ENCODE measurements at places on chromosomes 7 and 10.
A peak's percentile ranks its signal among the peaks of the same experiment; 100 is the strongest.

- no peak for DNase-seq
Measured at GRCh38 chr7:157814931-157815705, 478.3 kb downstream of the DNAJB6 start.

- DNase-seq: no peak
Measured at GRCh38 chr10:101286248-101287046, 57.2 kb upstream of the LBX1 start.

DNA sequence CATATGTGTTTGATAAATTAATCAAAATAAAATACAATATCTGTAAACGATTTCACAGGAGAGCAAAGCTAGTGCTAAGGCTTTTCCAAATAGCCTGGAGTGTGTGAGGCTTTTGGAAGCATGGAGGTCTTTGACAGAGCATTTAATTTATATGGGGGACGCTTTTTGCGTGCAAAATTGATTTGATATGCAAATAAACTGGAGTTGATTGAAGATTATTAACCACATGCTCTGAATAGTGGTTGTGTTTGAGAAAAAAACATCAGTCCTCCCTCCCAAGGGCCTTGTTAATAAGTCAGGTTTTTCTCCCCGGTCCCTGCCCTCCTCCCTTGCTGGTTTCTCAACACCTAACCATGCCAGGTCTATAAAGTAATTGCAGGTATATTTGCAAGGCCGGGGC lies 85.1 kb upstream of the FGFR2 start:
- no peak for DNase-seq

GRCh38 chr10:98264378-98265065 lies 3.5 kb downstream of the LOXL4 start:
- DNase-seq: no peak

DNA sequence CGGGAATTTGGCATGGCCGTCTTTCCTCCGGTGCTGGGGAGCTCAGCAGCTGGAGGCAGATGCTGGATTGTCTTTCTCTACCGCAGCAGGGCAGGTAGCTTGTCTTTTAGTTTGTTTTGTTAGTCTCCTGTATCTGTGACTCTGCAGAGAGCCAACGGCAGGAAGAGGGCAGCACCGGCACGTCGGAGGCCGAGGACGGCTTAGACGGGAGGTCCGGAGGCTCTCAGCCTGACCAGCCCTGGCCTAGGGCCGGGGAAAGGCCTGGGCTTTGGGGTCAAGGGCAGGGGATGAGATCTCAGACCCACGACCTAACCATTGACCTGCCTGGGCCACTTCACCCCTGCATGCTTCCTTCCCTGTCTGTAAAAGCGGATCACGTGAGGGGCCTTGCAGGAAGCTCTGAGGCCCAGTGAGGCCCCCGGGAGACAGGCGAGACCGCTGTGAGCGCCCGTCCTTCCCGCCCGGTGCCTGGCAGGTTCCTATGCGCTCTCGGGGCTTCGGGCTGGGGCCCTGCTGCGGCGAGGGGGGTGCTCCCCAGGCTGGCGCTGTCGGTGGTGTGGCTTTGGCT lies 72.7 kb downstream of the LHPP start:
- DNase-seq: no peak

DNA sequence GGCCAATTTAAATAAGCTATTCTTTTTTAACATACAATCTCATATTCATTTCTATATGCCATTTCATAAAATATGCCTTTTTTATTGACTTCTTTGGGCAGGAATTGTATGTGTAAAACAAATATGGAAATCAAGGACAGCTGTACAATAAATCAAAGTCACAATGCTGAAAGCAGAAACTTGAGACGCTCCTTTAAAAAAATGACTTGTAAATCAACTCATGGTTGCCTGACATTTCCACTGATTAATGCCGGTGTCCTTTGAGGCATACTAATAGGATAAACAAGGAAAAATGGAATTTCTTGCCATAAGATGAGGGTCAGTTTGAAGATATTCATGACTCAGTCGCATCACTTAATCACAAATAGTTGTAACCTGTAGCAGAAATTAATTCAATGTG lies 247.4 kb upstream of the TEX47 start:
- no peak for DNase-seq

DNA sequence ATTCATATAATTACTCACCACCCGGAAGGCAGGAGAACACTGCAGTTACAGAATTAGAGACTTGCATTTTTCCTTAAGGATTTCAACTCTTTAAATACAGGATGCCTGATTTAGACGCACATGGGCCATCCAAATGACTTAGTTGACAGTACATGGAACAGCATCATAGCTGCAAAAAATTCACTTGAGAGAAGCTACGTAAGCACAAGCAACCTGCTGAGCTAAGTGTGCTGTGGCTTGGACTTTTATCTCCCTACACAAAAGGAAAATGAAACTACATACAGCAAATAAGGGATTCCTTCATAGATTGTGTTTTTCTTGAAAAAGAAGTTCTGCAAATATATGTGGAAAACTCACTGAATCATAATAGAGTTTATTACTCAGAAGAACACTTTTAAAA lies 152.6 kb downstream of the POU6F2 start:
- no peak for DNase-seq

DNA sequence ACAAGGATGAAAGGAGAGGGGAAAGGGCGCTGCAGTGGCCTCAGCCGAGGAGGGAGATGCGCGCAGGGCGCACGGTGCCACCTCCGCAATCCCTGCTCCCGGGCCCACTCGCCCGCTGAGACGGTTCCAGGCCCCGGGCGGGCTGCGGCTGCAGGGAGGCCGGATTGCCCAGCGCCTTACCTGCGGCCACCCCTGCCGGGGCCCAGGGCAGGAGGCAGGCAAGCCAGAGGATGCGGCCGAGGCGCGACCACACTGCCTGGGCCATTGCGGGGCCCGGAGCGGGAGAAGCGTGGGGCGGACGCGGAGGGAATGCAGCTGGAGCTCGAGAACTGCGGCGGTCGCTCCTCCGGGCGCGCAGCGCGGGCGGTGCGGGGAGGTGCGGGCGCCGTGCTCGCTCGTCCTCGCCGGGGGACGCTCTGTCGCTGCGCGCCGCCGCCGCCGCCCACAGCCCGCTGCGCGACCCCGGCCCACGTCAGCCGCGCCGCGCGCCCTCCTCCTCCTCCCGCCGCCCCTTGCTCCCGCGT lies at the start of gene TMEM130:
Gene TMEM130, minus strand, starts transcription at position 418 of the 524 bp plus-strand sequence. Its CDS starts 153 bp downstream, at position 265.
- no peak for DNase-seq

- DNase-seq: no peak
Measured at GRCh38 chr7:130090745-130091532, 20.6 kb downstream of the KLHDC10 start.

GRCh38 chr10:76017026-76017732 lies 585.8 kb downstream of the LRMDA start:
- no peak for DNase-seq

GRCh38 chr10:6401558-6402348 lies 178.3 kb downstream of the PRKCQ start:
- DNase-seq: peak; percentile 75

DNA sequence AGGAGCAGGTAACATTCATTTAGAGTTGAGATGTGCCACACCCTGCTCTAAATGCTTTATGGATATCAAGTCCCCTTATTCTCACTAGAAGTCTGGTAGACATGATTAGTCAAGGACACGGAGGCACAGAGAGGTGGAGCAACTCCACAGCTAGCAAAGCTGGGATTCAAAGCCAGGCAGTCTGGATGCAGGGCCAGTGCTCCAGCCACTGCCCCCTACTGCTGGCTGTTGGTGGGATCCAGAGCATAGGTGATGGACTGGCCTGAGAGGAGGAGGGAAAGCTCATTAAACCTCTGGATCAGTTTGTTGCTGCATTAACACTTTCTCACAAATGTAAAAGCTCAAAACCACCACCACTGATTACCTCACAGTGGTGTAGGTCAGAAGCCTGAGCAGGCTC lies 22.6 kb upstream of the KBTBD2 start:
- DNase-seq: no peak

GRCh38 chr7:96300502-96300901 lies 21.4 kb downstream of the SLC25A13 start:
- DNase-seq: no peak

DNA sequence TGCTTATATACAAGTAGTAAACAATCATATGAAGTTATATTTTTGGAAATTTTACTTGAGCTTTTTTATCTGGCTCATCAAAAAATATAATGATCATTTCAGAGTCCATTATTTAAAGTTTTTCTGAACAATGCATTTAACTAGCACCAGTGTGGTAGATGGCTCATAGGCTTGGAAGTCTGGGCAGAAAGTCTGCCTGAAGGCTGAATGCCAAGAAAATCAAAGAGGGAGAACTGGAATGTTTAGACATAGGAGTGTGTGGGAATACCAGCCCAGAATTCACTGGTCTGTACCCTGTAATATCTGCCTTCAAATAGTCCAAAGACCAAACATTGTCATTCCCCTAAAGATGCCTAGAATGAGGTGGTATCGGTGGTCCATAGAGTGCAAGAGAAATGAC lies 40.3 kb upstream of the ANK3 start:
- no peak for DNase-seq

DNA sequence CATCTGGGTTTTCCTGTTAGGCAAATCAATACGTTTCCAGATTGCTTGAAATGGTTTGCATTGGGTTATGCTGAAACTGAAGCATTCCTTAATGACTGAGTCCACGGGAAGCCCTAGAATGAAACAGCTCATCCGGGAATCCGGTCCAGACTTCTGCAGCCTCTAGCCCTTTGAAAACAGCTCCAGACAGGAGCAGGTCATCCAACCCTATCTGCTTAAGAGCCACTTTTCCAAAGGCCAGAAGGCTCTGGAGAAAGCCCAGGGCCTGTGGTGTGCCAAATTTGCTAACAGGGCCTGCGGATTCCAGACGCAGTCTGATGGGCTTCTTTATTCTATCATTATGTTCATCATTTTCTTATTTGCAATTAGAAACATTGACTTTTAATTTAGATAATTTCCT lies 265.4 kb downstream of the SKIDA1 start:
- no peak for DNase-seq

GRCh38 chr7:65804887-65805286 lies 68.0 kb upstream of the VKORC1L1 start:
- no peak for DNase-seq

DNA sequence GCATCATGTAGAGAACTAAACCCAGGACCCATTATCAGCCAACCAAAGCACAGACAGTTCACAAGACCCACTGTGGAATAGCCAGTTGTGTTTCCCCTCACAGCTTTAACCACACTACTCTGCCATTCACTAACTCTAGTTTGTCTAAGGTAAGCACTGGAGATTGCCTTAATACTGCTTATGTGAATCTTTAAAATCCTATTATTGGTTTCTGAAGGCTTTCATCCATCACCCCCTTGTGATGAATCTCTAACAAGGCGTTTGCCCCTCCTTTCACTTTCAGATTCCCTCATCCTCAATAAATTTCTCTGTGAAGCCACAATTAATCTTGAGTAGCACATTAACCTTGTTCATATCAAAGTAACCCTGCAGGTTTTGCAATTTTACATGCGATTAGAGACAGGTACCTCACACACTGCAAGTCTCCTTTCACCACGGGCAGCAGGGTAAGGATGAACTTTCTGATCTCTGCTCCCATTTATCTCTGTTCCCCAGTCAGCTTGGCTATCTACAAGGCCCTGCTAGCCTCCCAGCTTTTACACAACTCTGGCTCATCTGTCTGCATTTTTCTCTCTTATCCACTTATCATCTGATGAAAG lies 785.6 kb downstream of the REEP3 start:
- DNase-seq: no peak

GRCh38 chr7:855686-856369 lies 20.5 kb upstream of the GET4 start:
- DNase-seq: no peak

- no peak for DNase-seq
Measured at GRCh38 chr10:64040781-64041180, 519.6 kb downstream of the REEP3 start.

- no peak for DNase-seq
Measured at GRCh38 chr10:93146336-93146735, 72.6 kb downstream of the CYP26A1 start.

DNA sequence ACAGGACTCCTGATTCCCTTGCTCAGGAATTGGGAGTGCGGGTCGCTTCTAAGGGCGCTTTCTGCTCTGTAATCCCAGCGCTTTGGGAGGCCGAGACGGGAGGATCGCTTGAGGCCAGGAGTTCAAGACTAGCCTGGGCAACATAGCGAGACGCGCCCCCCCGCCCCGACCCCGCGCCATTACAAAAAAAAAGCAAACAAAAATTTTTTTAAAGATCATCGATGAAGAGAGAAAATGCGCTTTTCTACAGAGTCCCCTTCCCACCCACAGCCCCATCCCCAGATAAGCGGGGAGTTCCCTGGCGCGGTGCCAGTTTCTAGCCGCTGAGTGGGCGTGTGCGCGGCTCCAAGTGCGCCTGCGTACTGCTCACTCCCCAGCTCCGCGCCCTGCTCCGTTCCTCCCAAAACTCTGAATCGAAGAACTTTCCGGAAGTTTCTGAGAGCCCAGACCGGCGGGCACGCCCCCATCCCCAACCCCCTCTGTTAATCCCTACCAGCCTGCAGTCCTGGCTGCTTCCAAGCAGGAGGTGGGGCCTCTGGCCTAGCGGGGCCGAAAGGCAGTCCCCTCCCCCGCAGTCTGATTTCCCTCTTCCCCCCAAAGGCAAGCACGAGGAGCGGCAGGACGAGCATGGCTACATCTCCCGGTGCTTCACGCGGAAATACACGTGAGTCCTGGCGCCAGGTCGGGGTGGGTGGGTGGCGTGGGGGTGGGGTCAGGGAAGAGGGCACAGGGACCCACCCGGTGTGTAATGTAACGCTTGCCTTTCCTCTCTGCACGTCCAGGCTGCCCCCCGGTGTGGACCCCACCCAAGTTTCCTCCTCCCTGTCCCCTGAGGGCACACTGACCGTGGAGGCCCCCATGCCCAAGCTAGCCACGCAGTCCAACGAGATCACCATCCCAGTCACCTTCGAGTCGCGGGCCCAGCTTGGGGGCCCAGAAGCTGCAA lies 1.0 kb downstream of the HSPB1 start:
- peak; percentile 85 for DNase-seq

- DNase-seq: no peak
Measured at GRCh38 chr10:3108033-3108432, 40.7 kb downstream of the PFKP start.

DNA sequence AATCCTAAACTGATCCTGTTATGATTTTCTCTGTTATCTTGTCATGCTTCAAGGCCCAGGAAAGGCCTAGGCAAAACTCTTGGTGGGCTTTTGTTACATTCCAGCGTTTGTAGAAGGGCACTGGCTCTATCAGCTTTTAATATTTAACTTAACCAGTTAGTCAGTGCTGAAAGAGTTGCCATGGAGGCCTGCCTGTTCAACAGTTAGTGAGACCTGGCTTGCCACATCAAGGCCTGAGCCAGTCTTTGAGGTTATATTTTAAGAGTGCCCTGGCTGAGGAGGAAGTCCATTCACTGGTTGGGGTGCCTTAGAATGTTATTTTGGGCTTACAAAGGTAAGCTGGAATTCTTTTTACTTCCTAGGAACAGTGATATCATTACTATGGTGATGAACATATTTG lies 144.1 kb upstream of the NRG3 start:
- DNase-seq: no peak

GRCh38 chr7:121313793-121314676 lies 14.8 kb upstream of the WNT16 start:
- DNase-seq: no peak

- DNase-seq: no peak
Measured at GRCh38 chr10:60488111-60488669, 98.5 kb upstream of the ANK3 start.

- DNase-seq: no peak
Measured at GRCh38 chr7:21616091-21616490, 73.3 kb downstream of the DNAH11 start.
